Tongue (tissue), 3 donors: ENCODE measurements at places on chromosomes 1 and 21.

DNA sequence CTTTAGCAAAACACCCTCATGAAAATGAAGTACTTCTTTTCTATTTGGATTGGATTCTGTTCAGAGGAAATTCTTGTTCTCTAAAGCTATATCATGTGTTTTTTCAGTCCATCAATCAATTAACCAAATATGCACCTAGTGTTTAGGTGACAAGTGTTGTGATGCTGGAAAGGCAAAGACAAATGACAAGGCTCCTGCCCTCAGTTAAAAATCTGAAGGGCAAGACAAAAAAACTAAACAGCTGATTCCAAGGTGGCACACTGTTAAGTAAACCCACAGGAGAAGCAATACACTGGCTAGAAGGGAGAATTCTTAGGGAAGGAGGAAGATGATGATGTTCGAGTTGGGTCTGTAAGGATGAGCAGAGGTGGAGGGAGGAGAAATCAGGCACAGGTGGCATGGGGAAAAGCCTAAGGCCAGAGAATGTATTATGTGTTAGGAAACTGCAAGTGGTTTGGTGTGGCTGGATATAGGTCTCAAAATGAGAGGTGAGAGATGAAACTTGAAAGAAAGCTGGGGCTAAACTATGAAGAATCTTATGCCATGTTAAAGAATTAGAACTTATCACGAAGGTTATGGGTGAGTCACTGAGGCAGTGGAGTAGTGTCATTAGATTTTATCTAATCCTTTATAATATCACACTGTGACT is 51.8 kb upstream of the GFI1 start:
- no peak for DNase-seq

DNA sequence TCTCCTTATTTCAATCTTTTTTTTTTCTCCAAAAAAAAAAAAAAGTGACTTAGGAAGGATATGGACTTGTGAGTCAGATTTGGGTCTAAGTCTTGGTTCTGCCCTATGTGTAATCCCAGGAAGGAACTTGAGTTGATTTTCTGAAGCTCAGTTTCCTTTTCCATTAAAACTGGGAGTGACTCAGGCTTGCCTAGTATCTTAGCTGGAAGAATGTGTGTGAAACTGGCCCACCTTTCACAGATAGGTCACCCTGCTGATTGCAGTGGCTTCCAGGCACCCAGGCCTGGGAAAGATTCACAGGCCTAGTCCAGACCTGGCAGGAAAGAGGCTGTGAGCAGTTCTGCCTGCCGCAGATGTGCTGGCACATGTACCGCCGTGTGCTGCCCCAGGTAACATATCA is 218.3 kb upstream of the HOOK1 start:
- no peak for DNase-seq

GRCh38 chr1:28329395-28330153 is 734 bp downstream of the MED18 start:
- peak; percentile 21 for DNase-seq

DNA sequence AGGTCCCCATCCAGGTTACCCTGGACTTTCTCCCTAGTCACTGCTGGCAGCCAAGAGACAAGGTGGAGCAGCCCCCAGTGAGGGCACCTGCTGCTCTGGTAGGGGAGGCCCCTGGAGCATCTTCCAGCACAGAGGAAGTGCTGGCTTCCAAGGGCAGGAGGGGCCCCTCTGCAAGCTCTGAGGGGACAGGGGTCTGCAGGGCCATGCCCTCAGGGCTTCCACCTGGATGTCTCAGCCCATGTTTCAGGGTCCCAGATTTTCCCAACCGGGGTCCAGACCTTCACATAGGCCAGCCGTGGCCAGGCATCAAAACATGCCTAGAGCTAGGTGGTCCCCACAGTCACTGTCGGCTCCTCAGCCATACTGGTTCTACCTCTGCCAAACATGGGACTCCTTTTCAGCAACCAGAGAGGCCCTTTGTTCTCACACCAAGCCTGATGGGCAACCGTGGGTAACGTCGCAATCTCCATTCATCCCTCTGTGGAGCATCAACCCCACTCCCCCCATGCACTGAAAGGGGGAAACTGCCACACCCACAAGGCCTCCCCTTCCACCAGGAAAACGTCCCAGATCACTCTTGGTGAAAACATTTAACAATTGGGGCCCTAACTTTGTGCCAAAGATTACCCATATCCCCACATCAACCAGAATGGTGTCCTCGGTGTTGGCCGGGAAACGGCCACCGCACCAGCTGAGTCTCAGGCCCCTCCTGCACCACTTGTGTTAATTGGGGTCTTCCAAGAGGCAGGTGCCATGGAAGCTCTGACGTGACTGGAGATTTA is 1.9 kb upstream of the COL6A2 start:
- no peak for DNase-seq

DNA sequence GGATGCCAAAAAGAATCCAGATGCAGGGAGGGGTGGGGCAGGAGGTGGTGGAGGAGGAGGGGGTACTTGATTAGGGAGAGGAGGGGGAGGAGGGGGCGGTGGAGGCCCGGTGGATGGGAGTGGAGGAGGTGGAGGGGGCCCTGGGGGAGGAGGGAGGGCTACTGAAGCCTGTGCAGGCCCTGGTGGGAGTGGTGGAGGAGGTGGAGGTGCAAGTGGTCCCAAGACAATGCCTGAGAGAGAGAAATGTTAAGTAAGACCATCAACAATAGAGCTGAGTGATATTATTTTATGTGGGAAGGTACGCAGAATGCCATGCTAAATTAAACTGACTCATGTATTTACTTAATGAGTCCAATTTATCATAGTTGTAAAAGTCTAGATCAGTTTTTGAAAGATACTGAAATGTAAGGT is 86.8 kb upstream of the LBR start:
- no peak for DNase-seq
